Fibroblast of skin of back (primary cell): ENCODE measurements at places on chromosomes 3 and 15.

- DNase-seq, result no peak
These were observed 186.2 kb upstream of the CRBN start for GRCh38 chr3:3365716-3366115.

DNA sequence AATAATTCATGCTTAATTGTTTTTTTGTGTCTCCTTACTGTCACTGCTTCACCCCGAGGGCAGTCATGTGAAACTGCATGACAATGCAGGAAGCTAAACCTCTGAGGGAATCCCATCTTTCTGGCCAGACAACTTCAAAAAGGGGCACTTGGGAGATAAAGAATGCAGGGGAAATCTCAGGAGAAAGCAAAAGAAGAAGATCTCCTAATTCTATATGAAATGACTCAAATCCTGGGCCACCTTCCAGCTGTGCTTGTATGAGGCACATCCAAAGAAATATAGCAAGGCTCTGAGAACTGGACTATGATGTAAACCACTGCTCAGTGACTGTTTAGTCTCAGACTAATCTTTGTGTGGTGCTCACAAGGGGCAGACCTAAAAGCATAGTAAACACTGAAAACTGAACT lies 22.6 kb upstream of the UMPS start:
- peak; percentile 96 for DNase-seq

- no peak for DNase-seq
These were observed 382.4 kb upstream of the GBE1 start for GRCh38 chr3:82143661-82144412.

- DNase-seq, result no peak
These were observed 65.6 kb upstream of the MYZAP start for GRCh38 chr15:57526076-57526475.

- peak; percentile 44 for DNase-seq
These were observed 96.4 kb downstream of the NSUN3 start for GRCh38 chr3:94159062-94159828.

- DNase-seq, result no peak
These were observed 135.7 kb upstream of the RAD18 start for GRCh38 chr3:9098716-9099675.

DNA sequence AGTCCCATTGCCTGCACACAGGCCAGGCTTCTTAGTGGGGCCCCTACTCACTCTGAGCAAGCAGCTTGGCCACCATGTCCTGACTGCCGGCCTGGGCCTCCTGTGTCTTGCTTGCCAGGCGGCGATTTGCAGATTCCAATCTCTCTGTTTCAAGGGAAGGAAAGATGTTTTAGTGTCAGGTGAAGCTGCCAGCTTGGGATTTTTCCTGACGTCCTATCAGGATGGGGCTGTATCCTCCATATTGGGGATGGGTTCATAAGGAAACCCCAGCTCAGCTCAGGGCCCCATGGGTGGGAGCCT lies 8.5 kb downstream of the AMOTL2 start:
- no peak for DNase-seq

DNA sequence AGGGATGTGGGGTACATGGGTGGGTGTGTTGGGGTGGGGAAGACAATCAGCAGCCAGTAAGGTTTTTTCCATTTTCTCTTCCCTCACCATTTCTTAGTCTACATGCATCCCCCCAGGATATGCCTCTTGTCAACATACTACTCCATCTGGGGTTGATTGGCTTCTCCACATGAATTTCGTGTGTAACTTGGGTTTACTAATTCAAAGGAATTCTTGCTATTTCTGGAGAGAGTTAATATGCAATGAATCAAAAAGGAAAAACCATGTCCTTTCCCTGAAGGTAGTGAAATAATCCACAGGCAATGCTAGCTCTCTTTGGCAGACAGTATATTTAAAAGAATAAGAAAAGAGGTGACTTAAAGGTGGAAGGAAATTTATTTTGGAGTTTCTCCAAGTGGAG lies 198.4 kb downstream of the EBLN2 start:
- peak; percentile 41 for DNase-seq

GRCh38 chr3:12716605-12717151 lies 42.4 kb downstream of the TMEM40 start:
- DNase-seq, result peak; percentile 59

DNA sequence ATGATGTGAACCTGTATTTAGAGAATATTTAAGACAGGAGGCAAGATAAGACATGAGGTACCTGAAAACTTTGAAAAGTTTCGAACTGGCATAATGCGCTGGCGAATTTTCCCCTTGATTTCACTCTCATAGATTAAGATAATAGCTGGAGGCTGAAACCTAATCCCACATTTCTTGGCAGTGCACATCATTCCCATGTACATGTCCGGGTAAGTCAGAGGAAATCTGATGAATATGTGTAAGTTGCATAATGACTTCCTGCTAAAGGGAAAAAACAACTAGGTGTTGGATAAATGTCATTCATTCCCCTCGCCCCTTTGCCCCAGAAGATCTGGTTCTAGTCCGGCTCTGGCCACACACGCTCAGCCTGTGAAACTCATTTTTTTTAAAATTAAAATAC lies 3.6 kb downstream of the CEP19 start:
- DNase-seq, result no peak

- DNase-seq, result no peak
These were observed 231.7 kb upstream of the ARRDC4 start for GRCh38 chr15:97728791-97729190.

GRCh38 chr3:179544981-179545645 lies 17.6 kb upstream of the ACTL6A start:
- DNase-seq, result peak; percentile 70

DNA sequence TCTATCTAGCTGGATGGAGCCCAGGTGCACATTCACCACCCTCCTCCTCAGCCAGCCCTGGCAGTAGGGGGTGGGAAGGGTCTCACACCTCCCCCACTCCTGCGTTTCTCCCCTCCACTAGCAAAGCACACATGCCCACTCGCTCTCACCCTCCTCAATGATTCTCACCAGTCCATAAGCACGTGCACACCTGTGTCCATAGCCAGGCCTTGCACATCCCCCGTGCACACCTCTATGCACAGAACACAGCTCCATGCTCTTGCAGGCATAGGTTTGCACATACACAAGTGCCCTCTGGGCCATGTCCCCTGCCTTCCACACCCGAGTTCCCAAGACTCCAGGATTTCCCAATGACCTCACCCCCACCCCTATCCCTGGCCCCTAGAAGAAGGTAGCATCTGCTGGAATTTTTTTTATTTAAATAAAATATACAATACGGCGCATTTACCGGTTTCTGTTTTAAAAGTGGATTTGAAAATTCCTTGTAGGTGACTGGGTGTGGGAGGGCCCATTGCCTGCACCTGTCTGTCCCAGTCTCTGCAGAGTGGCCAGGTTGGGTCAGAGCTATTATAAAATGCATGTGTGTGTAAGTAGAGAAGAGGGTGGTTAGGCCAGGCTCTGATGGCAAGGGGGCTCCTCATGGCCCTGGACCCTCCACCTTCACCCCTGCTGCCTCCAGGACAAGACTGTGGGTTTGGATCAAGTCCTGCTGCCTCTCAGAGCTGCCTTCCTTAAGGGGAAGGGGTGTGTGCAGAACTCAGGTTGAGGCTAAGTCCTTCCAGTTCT lies 49.1 kb downstream of the HCN4 start:
- DNase-seq, result no peak

DNA sequence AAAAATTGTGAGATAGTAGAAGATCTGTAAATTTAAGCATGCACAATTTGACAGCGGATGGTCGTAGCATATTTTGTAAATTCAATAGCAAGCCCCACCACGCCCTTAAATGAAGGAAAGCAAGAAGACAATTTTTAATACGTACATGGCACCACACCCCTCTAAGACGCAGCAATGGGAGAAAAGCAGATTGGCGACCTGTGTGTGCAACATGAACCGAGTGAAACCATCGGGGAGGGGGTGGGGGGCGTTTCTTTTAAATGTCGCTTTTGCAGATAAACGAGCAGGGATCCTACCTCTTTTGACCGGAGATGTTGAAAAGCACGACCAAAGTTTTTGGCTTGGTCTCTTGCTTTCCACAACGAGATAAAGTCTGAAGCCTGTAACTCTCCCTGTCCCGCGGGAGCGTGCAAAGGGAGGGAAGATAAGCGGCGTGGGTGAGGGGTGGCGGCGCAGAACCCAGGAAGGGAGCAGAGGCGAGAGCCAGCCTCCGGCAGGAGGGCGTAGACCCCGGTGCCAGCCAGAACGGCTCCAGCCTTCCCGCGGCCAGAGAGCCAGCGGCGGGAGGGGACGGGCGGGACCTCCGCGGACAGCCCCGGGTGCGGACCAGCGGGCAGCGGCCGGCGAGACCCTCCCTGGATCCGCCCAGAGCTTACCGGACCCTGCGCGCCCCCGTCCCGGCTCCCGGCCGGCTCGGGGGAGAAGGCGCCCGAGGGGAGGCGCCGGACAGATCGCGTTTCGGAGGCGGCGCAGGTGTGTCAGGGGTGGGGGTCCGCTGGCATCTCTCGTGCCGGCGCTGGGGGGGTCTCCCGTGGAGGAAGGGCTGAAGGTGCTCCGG lies at the start of gene CHL1:
Gene CHL1 (plus strand): TSS at position 453 of the 838 bp plus-strand sequence. CDS start 123,014 bp downstream, outside the sequence.
- DNase-seq, result no peak

DNA sequence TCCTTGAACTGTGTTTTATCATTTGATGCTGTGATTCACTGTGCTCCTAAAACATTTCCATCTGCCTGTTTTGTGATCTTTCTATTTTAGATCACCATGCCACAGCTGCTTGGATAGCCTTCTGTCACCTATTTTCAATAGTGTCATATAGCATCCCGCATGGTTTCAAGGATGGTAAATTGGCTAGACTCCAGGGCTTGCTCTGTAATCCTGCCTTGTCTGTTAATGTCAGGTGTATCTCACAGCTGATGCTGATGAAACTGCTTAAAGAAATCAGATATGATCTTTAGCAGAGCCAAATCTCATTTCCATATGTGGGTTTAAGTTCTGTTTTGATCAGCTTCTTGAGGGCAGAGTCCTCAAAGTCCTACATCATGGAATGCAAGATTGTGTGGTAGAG lies 182.2 kb downstream of the UBE2E2 start:
- DNase-seq, result no peak
